ENCODE measurements at places on chromosomes 11 and 22.

DNA sequence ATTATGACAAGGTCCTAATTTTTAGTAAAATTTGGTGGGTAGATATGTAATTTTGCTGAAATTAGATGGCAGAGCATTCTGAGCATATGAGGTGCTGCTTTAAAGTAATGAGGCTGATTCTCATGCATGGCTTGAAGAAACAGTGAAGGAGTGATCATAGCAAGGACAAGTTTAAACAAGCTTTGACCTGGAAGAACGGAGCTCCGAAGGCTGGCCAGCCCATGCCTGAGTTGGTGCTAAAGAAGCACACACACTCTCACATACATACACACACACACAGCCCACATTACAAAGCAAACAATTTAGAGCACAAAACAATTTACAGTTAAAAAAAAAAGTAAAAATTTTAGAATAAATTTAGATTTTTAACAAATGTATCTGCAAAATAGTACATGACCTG lies 150.7 kb downstream of the DCDC1 start:
- DNase-seq, result no peak

- DNase-seq, result no peak
Measured at GRCh38 chr11:3147257-3147619, 17.9 kb downstream of the OSBPL5 start.

GRCh38 chr22:17972385-17973191 lies 51.8 kb downstream of the MICAL3 start:
- peak; percentile 72 for DNase-seq

DNA sequence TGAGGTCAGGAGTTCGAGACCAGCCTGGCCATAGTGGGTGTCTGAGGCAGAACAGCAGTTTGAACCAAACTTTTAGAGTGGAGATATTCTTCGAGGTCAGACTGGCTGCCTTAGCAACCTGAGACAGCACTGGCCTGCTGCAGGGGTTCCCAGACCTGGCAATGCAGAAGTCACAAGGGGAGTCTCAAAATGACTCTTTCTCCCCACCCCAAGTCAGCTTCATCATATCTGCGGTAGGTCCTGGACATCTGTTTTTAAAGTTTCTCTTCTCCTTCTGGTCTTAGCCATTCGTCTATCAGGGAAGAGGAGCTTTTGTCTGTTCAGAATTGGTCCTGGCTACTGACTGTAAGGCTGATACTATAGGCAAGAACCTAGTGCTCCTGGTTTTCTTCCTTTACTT lies 14.5 kb upstream of the CLMP start:
- DNase-seq, result no peak

GRCh38 chr11:72617080-72617762 lies 57.0 kb downstream of the PDE2A start:
- DNase-seq, result no peak
